ENCODE measurements at places on chromosomes 16 and 17.

DNA sequence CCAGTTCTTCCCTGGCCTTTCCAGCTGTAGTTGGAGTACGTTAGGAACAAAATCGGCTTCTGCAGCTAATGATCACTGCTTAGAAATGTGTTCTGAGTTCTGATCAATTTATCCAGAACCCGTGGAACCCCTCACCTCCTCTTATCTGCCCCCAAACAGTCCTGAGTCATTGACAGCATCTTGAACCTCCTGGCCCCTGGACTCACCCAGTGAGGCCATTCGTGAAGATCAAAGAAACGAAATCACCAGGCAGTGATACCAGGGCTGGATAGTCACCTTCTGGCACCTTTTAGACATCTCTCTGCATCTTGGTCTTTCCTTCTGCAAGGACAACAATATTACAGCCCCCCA lies 17.0 kb upstream of the EXOC7 start:
- no peak for DNase-seq

- no peak for DNase-seq
These were observed 5.0 kb upstream of the CCDC57 start for GRCh38 chr17:82217530-82218204.

- no peak for DNase-seq
These were observed 917 bp upstream of the TBX2 start for GRCh38 chr17:61398721-61399130.

DNA sequence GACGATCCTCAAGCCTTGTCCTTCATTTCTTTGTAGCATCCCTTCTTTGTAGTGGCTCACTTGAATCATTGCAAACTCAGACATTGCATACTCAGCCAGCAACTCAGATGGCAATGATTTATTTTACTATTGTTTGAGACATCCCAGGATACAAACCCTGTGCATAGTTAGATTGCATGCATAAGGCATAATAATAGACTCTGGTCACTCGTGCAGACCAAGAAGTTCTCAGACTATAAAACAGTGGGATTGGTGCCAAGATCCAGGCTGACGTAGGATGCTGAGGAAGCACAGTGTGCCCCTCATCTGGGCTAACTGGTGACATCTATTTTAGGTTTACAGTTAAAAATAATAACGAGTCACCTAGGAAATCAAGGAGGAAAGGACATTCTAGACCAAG lies 142.3 kb downstream of the PMP22 start:
- DNase-seq = no peak

GRCh38 chr17:41905172-41905571 lies 13.6 kb downstream of the ACLY start:
- no peak for DNase-seq

GRCh38 chr17:71855010-71855409 lies 265.8 kb upstream of the SOX9 start:
- DNase-seq = no peak

DNA sequence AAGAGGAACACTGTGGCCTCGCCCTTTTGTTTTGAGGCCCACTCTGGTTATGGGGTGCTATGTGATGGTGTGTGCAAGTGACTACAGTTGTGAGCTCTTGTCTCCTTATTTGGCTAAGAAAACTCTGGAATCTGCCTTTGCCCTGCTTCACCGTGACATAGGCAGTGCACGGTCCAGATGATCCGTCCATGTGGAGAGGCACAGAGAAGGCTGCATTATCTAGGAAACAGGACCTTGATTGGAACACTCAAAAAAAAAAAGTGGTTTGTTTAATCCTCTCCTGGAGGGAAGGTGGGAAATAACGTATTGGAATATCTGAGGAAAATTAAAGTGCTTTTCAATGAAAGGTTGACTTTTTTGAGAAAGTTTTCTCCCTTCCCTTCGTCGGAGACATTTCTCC lies 233.3 kb downstream of the CHD9NB start:
- no peak for DNase-seq

DNA sequence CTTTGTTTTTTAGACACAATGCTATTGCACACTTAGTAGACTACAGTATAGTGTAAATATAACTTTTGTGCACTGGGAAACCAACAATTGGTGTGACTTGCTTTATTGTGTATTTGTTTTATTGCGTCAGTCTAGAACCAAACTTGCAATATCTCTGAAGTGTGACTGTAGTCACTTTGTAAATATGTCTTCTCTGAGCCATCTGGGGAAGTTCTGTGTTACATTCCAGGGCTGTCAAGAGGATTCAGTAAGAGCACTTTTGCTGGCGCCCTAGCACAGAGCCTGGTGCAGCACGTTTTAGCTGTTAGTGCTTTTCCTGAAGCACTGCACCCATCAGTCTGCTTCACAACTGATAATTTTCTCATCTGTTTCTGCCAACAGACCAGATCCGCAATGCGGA lies 73.2 kb downstream of the NT5M start:
- no peak for DNase-seq

- no peak for DNase-seq
These were observed 14.4 kb upstream of the CBX8 start for GRCh38 chr17:79811011-79811867.

DNA sequence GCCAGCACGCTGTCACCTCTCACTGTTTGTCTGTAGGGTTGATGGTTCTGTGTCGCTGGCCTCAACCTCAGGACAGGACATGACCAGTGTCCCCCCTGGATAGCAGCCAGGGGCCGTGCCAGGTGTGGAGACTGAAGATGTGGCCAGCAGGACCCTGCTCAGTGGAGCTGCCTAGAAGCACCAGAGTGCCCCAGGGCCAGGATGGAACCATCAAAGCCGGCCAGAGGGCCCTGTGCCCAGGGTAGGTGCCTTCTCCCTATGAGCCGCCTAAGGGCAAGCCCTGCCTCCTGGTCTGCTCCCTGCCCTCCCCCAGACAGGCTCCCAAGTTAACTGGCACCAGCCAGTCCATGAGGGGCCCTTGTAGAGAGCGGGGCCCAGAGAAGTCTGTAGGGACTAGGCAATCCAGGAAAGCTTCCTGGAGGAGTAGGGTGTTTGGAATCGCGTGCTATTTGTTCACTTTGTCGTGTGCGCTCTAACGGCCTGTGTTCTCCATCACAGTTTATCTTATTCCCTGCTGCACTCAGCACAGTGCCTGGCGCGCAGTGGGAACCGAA lies 546 bp upstream of the NDUFB10 start:
- DNase-seq = no peak

- DNase-seq = no peak
These were observed 3.0 kb downstream of the PRR29 start for GRCh38 chr17:64001091-64001579.

Data from esophagus squamous epithelium (tissue), 5 donors.